Muscle of leg (tissue), 16 donors: ENCODE measurements at places on chromosomes 12 and 14. TPM values are rescaled to one million over a fixed set of nuclear protein-coding genes. Genes with fewer than 3 reads are reported as not detected.
A peak's percentile ranks its signal among the peaks of the same experiment; 100 is the strongest.

CFAP251 gene
- 0.74 TPM for polyA plus RNA-seq

DNA sequence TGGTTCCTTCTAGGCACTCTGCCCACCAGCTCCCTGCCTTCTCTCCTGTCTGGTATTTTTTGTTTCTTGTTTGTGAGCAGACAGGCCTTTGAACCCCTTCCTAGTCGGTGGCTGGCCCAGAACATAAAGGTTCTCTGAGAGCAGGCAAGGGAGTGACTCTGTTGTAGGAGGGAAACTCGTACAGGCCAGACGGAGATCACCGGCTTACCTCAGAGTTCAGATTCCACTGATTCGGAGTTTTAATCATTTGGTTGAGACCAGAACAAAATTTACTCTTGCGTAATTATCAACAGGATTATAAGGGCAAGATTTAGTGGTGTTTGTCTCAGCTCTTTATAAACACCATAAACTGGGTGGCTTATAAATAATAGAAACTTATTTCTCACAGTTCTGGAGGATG lies 128.3 kb downstream of the PLXNC1 start:
- no peak for DNase-seq

- peak; percentile 12 for DNase-seq
These were observed 40.5 kb upstream of the C14orf132 start for GRCh38 chr14:95998656-95999055.

KRT80 gene
- 3.1 TPM for polyA plus RNA-seq

TSPAN19 gene
- 0.19 TPM for polyA plus RNA-seq

SCN8A gene
- 1.2 TPM for polyA plus RNA-seq

DNA sequence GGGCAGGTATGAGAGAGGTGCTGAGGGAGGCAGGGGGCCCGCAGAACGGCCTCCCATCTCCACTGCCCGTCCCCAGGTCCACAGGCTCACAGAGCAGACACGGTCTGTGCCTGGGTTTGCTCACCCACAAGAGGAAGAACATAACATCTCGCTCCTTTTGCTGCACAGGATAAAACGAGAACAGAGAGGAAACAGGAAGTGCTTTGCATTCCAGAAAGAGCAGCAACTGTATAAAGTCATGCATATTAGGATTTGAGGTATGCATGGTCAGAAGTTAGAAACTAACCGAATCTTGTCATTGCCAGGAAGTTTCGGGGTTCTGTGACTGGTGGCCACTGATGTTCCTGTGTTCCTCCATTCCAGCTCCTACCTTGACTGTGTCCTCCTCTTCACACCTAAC lies 25.0 kb downstream of the NTF3 start:
- DNase-seq = peak; percentile 45

- no peak for DNase-seq
These were observed 369.1 kb upstream of the NOVA1 start for GRCh38 chr14:26966908-26967307.

- peak; percentile 49 for DNase-seq
These were observed 9.4 kb upstream of the CNIH1 start for GRCh38 chr14:54450535-54450934.

DNA sequence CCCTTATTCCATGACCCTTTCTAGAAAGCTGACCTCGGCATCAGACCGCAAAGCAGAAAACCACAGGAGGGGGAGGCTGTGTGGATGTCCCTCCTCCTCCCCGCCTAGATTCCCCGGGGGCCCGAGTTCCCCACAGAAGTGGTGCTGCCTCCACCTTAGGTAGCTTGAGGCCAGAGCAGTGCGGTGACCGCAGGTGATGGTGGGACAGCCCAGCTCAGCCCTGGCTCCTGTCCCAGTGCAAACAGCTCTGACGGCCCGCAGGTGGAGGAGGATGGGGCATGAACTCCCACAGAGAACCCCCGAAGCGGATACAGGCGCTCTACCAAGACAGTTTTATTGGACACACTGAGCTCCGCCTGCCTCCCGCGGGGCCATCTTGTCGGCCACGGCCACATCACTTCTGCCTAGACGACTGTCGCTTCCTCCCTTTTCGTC lies 19.5 kb downstream of the ARL6IP4 start:
- DNase-seq = no peak

DNA sequence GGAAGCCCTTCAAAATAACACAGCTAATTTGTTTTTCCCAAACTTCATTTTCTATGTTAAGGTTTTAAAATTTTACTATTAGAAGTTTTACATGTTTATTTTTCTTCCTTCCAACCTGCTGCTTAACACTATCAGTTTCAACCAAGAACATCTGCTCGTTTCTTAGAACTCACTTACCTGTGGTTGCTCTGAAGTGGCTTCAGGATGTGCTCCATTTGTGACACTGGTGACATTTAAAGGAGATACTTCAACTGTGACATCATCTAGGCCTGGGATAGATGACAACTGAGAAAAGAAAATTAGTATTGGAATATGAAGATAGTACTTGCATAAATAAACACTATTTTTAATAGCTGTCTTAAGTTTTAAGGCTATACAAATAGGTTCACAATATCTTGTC lies 17.9 kb downstream of the WASHC3 start:
- DNase-seq = no peak

DNA sequence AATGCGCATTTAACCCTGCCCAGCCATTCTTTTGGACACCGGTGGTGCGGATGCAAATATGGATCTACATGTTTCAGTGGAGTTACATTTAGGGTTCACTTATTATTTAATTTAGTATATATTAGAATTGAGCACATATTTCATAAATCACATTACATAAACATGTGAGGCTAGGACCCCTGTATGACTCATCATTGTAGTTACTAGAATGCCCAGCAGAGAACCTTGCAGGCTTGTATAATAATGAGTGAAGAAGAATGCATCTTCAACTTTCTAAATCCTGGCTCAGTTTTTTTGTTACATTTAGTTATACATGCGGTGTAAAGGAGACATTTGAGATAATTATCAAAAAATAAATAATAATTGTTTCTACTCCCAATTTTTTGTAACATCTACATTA lies 369.0 kb downstream of the ATP23 start:
- DNase-seq = no peak

DNA sequence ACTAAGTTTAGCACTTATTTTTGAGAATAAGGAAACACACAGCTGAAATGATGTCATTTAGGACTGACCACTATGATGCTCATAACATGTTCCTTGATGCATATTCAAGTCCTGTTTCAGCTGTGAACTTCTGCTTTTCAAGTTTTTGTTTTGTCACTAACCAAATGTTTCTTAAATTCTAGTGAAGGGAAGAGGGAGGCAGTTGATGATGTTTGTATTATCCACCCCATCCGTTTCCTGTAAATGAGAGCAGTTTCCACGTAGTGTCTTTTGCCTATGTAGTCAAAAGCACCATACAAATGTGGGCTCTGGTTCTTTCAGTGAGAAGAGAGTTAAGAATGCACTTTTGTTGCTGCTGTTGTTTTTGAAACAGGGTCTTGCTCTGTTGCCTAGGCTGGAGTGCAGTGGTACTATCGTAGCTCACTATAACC lies 491.8 kb downstream of the PCNX1 start:
- peak; percentile 71 for DNase-seq

DNA sequence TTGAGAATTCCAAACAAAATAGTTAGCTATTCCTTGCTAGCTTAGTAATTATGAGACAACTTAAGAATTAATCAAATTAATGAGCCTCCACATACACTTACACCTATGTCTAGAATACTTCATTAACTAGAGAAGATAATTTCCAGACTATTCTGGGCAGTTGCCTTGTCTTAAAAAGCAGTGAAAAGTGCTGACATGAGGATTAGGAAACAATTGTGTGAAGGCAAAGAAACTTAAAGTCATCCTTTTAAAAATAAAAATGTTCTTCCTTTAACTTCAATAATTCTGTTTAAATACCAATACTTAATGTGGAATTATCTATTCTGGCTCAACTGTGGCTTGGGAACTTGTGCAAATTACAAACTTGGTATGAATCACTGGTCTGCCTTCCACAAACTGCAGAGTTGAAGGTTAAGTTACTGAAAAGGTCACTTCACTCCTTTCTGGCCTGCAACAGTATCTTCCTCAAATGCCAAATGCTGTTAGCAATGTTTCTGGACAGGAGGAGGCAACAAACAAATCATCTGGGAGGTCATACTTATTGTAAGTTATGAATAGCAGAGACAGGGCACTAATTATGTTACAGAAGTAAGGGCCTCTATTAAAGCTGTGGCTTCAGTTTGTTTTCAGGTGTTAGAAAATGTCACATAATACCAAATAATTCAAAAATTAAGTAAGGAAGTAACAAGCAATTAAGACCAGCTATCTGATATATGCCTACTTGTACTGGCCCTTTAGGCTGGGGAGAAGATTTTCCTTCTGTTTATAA lies 19.2 kb downstream of the PPTC7 start:
- peak; percentile 22 for DNase-seq

SSTR1 gene
- polyA plus RNA-seq = 0.11 TPM

DNA sequence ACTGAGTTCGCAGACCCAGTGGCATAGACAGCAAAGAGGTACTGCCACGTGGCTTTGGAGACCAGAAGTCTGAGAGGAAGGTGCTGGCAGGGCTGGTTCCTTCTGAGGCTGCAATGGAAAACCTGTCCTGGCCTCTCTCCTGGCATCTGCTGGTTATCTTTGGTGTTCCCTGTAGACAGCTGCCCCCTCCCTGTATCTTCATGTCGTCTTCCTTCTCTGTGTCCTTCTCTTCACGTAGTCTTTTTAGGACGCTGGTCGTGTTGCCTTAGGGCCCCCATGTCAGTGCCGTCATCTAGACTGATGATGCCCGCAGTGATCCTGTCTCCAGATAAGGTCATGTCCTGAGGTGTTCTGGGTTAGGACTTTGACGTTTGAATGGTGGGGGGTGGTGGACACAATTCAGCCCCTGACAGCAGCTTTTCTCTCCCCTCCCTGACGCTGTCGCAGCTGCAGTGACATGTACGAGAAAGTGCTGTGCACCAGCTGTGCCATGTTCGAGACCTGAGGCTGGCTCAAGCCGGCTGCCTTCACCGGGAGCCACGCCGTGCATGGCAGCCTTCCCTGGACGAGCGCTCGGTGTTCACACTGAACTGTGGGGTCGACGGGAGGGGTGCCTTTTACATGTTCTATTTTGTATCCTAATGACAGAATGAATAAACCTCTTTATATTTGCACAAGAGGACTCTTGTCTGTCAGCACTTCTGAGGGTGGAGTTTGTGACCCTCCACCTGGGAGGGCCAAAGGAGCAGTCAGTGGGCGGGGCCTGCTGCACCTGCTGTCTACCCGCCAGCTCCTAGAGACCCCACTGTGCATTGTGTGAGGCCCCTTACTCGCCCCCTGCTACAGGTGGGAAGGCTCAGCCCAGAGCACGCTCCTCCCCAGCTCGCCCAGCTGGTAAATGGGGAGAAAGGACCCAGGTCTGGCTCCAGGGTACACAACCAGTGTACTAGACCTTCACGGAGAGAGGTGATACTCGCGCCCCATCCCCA lies 6.3 kb downstream of the SIVA1 start:
- no peak for DNase-seq

KLRF1 gene
- not detected for polyA plus RNA-seq

GRCh38 chr14:32010604-32011125 lies 66.4 kb upstream of the ARHGAP5 start:
- DNase-seq = no peak

DNA sequence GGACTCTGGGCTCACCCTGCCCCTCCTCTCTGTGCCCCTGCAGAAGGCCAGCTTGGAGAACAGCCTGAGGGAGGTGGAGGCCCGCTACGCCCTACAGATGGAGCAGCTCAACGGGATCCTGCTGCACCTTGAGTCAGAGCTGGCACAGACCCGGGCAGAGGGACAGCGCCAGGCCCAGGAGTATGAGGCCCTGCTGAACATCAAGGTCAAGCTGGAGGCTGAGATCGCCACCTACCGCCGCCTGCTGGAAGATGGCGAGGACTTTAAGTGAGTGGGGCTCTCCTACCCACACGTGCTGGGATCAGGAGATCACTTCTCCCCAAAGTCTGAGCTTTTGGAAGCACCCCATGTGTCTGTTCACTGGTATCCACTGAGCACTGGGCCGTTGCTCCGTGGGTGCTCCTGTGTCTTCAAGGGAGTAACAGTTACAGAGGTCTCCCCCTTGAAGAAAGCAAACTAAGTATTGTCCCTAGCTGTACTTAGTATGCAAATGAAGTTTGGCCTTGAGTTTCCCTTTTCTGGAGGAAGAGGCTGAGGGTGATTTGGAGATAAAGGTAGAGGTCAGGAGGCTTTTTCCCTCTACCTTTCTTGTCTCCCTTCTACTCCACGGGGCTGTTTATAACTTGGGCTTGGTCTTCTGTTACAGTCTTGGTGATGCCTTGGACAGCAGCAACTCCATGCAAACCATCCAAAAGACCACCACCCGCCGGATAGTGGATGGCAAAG lies 3.3 kb downstream of the KRT18 start:
- DNase-seq = no peak

DNA sequence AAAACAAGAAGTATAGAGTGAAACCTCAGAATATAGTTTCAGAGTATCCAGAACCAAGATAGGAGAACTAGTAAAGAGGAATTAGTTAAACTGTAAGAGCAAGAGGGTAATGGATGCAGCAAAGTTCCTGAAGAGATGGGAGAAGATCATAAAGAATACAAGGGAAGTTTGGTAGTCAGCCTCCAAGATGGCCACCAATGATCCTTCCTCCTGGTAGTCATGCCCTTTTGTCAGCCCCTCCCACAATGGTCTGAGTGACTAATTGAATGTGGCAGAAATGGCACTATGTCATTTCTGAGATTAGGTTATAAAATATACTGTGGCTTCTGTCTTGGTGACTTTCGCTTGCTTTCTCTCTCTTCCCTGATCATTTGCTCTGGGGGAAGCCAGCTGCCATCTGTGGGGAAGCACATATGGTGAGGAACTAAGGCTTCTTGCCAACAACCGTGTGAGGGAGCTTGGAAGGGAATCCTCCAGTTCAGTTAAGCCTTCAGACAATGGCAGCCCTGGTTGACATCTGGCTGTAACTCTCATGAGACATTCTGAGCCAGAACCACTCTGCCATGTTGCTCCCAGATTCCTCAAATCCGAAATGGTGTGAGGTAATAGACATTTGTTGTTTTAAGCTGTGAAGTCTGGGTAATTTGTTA lies 55.3 kb upstream of the AMN1 start:
- DNase-seq = no peak

DNA sequence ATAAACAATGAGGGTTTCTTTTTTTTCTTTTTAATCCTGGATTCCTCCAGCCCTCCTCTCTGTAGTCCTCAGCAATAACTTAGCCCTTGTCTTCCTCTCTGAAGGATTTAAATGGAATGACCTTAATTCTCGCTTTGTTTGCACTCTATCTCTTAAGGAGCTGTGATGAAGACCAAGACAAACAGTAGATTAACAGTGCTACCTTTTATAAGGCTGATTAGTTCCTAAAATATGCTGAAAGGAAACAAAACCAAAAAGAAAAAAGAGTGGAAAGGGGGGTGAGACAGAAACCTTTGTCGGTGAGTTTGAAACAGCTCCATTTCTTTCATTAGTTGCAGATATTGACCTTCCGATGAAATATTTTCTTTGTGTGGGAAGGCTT lies 38.7 kb upstream of the PTCSC3 start:
- DNase-seq = no peak

- DNase-seq = no peak
These were observed 8.4 kb upstream of the CALM1 start for GRCh38 chr14:90388437-90388836.

CLEC7A gene
- polyA plus RNA-seq = 2.2 TPM

IAPP gene
- polyA plus RNA-seq = not detected

B4GALNT1 gene
- 2.7 TPM for polyA plus RNA-seq

SYT1 gene
- polyA plus RNA-seq = 1.8 TPM

GRCh38 chr14:67986131-67986841 lies 166.7 kb downstream of the RAD51B start:
- DNase-seq = peak; percentile 68

GRCh38 chr12:103824845-103825244 lies 16.2 kb downstream of the NT5DC3 start:
- DNase-seq = no peak
